ENCODE measurements at places on chromosomes 7 and 10.
A peak's percentile ranks its signal among the peaks of the same experiment; 100 is the strongest.

DNA sequence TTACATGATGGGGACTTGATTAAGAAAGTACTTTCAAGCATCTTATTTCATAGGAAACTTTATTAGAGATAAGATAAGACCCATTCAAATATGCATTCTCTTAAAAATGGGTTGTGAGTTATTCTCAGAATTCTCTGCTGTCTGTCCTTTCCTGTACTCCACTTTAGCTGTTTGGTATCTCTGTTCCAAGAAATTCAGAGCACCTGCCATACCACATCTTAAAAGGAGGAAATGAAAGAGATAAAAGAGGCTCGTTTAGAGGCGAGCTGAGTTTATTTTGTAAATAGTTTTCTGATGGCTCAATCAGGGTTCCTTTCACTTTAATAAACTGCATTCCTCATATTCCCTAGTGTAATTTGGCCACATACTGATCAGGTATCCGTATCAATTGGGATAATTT, 87.2 kb downstream of the MDFIC start:
- DNase-seq, result peak; percentile 40

DNA sequence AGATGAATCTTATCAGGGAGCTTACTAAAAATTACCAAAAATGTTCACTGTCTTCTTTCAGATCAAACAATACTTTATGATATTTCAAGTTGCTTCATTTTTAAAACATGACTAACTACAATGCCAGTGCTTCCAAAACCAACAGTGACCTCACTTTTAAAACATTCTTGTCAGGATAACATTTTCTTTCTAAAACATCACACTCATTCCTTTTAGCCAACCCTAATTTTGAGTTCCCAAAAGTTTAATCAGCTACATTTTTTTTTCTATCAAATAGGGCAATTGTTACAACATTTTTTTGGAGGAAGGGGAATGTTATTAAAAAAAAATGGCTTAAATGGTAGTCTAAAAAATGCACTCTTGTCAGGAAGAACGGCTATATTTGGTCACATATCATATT, 37.3 kb downstream of the RTKN2 start:
- peak; percentile 87 for DNase-seq

GRCh38 chr7:55026867-55027490, 8.2 kb downstream of the EGFR start:
- DNase-seq, result peak; percentile 20

- DNase-seq, result no peak
Observed at GRCh38 chr10:102411341-102412255, 7.0 kb downstream of the PSD start.

DNA sequence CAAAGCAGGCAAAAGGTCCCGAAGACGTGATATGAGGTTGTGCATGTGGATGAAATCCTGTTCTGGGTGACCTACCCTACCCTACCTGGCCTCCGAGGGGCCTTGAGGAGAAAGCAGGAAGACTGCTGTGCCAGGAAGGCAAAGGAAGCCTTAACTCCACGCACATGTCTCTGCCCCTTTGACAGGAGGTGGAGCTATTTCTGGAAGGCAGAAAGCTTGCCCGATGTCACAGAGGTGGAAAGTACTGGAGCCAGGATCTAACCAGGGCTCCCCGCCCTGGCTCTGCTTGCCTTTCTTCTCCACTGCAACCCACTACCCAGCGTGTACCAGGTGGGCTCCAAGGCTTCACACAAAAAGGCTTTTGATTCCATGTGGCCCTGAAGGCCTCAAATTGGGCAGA, 66.4 kb upstream of the DDC start:
- DNase-seq, result no peak

DNA sequence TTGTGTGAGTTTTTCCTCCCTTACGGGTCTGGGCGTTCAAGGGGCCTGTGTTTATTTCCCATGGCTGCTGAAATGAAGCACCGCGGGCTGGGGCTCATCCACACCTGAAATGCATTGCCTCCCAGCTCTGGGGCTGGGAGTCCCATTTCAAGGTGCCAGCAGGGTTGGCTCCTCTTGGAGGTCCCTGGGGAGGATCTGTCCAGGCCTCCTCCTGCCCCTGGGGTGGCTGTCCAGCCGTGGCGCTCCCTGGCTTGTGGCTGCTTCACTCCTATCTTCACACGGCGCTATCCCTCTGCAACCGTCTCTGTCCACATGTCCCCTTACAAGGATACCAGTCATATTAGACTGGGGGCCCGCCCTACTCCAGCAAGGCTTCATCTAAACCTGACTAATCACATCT, 41.1 kb upstream of the CNPY1 start:
- DNase-seq, result no peak

- DNase-seq, result peak; percentile 5
Observed at GRCh38 chr7:110960811-110961210, 130.1 kb upstream of the LRRN3 start.

DNA sequence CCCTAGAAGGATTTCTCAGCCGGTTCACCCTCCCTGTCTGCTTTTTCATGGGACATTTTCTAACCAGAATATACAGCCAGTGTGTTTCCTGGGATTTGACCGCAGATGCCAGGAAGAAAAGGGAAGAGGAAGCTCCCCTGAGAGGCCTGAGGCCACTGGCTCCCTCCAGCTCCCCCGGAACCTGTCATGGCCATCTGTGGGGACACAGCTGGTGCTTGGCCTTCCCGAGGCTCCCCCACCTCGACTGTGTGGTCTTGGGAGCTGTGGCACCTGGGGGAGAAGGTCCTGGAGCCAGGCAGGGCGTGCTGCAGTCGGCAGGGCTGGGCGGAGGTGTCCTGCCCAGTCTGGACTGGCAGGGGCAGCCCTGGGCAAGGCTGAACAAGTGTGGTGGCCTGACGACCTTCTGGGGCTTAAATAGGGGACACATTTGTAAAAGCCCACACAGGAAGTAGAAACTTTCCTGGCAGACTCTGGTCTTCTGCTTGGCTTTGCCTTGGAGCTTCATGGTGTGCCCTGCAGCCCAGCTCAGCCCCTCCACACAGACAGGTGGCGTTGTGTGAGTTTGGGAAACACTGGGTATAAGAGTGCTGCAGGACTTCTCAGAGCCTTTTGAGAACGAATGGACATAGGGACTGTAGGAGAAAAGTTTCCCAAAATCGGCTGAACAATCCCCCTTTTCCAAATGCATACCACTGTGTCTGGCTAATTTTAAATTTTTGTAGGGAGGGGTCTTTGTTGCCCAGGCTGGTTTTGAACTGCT, 6.8 kb downstream of the BRI3 start:
- DNase-seq, result no peak

- no peak for DNase-seq
Observed at GRCh38 chr7:129762387-129762969, 151.0 kb downstream of the NRF1 start.
